T-cell (primary cell): ENCODE measurements at places on chromosomes 6 and 20.

GRCh38 chr6:345747-346385, 45.7 kb upstream of the IRF4 start:
- H3K4me3 ChIP-seq = no peak overlapping the region
- H3K27me3 ChIP-seq = no peaks in the 10 kb centered on the region
- no peaks in the 10 kb centered on the region for H3K4me1 ChIP-seq
- H3K27ac ChIP-seq = no peak overlapping the region
- peaks cover 5% of the 10 kb centered on the region for H3K36me3 ChIP-seq

GRCh38 chr20:46023999-46024398, 5.0 kb upstream of the SLC12A5 start:
- H3K4me3 ChIP-seq = no peak overlapping the region
- H3K27ac ChIP-seq = no peak overlapping the region
- no peak for DNase-seq
- no peaks in the 10 kb centered on the region for H3K4me1 ChIP-seq
- peaks cover 8% of the 10 kb centered on the region for H3K27me3 ChIP-seq

DNA sequence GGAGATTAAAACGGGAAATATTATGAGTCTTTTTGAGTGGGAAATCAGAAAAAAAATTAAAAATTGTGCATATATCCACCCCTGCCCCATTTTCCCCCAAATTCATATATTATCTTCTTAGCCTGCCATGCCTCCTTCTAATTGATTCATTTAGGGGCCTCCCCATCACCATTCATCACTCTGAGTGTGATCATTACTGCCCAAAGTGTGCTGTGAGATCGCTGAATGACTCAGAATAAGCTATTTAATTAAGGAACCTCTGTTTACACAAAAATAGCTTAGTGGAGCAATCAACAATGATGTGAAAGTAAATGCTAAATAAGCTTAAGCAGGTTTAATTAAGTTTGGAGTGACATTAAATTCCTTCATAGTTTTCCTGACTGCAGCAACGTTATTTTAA, 645.5 kb downstream of the GRIK2 start:
- H3K4me1 ChIP-seq = no peaks in the 10 kb centered on the region
- no peaks in the 10 kb centered on the region for H3K36me3 ChIP-seq
- H3K4me3 ChIP-seq = no peak overlapping the region
- no peak overlapping the region for H3K27ac ChIP-seq
- no peak for DNase-seq
- no peaks in the 10 kb centered on the region for H3K27me3 ChIP-seq

- DNase-seq = peak; percentile 95
- H3K27me3 ChIP-seq = no peaks in the 10 kb centered on the region
- H3K4me1 ChIP-seq = peaks cover 9% of the 10 kb centered on the region
- peaks cover 13% of the 10 kb centered on the region for H3K36me3 ChIP-seq
- H3K4me3 ChIP-seq = peak within 1 kb of the TSS; percentile 92
These were observed at the start of gene ABCC10 for GRCh38 chr6:43427406-43428111. Gene ABCC10, plus strand, starts transcription at chr6:43427541. Its CDS starts 438 bp downstream, at chr6:43427979.

DNA sequence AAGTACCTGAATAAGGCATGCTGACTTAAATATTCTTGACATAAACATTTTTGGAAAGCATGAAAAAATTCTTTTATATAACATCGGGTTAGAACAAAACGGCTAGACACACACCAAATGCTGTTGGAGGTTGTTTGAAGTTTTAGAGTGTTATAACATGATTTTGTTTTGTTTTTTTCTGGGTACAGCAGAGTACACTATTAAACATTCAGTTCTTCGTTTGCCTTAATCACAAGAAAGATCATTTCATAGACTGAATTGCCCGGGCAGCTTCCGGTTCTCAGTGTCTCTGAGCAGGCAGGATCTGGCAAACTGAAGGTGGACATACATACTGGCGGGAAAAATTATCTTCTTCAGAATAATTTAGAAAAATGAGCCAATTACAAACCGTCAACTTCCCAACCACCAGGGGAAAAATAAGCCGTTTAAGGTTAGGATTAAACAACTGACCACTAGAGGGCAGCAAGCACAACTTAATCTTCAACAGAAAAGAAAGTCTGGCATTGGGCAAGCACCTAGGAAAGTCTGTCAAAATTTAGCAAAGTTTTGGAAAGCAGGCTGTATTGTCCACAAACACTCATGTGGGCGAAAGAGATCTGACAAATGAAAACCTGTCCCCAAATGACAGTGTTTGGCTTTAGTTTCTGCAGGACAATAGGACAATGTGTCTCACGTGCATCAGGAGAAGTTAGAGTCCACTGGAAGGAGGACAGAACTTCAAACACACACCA, 15.0 kb downstream of the ZNF217 start:
- DNase-seq = peak; percentile 79
- peaks cover 9% of the 10 kb centered on the region for H3K36me3 ChIP-seq
- no peaks in the 10 kb centered on the region for H3K27me3 ChIP-seq
- peak overlapping the region; percentile 41 for H3K4me3 ChIP-seq
- peaks cover 49% of the 10 kb centered on the region for H3K4me1 ChIP-seq

GRCh38 chr6:49713346-49713745, at the start of gene CRISP2:
Gene CRISP2, minus strand, starts transcription at chr6:49713543. Its CDS starts 4,347 bp downstream, at chr6:49709196.
- no peaks in the 10 kb centered on the region for H3K4me1 ChIP-seq
- no peaks in the 10 kb centered on the region for H3K36me3 ChIP-seq
- H3K4me3 ChIP-seq = no peak within 1 kb of the TSS

- H3K27ac ChIP-seq = no peak overlapping the region
- no peak for DNase-seq
- H3K36me3 ChIP-seq = no peaks in the 10 kb centered on the region
- no peak overlapping the region for H3K4me3 ChIP-seq
- peaks cover 14% of the 10 kb centered on the region for H3K27me3 ChIP-seq
- H3K4me1 ChIP-seq = no peaks in the 10 kb centered on the region
These were observed 187.4 kb upstream of the PRND start for GRCh38 chr20:4534315-4534714.

DNA sequence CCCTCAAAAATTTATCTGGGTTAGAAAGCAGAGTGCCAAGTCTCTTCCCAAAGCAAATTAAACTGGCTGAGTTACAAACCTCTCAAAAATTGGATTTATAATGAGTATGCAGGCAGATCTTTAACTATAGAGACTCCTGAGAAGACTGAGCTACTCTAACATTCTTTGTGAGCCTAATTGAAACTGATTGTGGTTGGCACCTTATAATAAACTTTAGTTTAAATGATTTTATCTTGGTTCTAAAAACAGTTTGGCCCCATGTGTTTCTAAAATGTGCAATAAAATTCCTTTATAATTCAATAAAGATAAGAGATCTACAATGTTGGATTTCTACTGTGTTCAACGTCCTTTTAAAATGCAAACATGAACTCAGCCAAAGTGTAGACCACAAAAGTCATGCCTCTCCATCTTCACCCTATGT, 480.2 kb upstream of the RNF217 start:
- H3K27me3 ChIP-seq = no peaks in the 10 kb centered on the region
- no peak overlapping the region for H3K27ac ChIP-seq
- no peaks in the 10 kb centered on the region for H3K36me3 ChIP-seq
- no peak for DNase-seq
- no peak overlapping the region for H3K4me3 ChIP-seq
